ENCODE measurements at places on chromosomes 1 and 21.

GRCh38 chr1:225063722-225064121 lies 134.2 kb downstream of the DNAH14 start:
- ATAC-seq = no peak

DNA sequence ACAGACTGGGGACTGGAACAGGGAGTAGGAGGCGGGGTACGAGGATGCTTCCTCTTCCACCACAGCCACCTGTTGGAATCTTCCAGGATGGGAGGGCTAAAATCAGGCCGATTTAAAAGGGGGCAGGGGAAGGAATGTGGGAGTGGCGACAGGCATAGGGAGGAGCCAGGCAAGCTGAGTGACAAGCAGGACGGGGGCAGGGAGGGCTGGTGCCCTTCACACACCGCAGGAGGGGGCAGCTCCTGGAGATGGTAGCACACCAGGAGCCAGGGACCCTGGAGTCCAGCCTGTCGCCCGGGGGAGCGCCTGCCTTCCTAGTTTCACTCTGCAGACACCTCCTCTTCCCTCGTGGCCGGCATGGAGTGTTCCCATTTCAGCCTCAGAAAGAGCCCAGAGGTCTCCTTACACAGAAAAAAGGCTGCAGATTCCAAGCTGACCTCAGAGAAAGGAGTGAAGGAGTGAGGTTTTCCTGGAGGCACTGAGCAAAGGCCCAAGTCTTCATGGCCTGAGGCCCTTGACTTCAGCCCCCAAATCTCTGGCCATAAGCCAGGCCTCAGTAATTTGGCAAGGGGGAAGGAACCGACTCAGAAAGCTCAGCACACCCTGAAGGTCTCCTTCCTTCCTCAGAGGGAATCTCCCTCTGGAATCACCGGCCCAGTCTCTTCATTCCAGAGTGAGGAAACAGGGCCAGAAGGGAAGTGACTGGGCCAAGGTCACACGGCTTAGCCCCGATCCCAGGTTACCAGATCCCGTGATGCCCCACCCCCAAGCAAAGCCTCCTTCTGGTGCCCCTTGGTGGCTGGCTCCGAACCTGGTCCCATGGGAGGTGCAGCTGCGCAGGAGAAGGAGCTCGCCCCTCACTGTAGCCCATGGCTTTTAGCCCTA lies 8.1 kb downstream of the BLACAT1 start:
- no peak for ATAC-seq

DNA sequence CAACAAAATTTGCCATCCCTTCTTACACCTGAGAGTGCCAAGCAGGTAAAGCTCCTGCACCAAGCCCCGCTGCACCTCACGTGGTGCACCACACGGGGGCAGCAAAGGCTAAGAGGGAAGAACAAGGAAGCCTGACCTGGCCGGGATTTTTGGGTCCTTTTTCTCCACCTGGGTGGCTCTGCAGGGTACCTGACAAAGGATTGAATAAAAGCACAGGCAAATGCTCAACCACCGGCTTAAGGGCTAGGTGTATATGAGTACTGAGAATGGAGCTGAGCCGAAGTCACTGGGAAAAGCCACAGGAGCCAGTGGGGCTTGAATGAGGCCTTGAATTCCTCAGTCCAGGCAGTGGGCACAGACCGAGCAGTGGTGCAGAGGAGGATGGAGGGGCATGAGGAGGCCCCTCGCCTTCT lies 36.4 kb downstream of the ZNF697 start:
- ATAC-seq = peak; percentile 50

GRCh38 chr1:87325982-87326738 lies 2.5 kb upstream of the LMO4 start:
- no peak for ATAC-seq

DNA sequence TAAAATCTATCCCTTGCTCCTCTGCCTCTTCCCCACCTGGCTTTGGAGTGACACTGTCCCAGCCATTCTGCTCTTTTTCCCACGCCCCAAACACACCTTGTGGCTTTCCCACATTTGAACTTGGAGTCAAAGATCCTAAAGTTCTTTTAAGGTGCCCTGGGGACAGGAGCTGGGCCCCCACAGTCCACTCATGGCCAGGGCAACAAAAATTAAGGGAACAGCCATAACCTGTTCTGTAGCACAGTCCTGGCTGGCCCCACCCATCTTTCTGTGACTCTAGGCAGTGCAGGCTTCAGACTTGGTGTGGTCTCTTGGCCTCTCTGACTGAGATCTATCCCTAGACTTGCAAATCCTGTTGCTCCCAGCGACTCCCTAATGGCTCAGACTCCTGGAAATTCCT lies 143.0 kb upstream of the MAGI3 start:
- no peak for ATAC-seq

GRCh38 chr21:27047658-27048314 lies 80.9 kb upstream of the ADAMTS5 start:
- peak; percentile 72 for ATAC-seq

- peak; percentile 33 for ATAC-seq
Observed at GRCh38 chr1:161484613-161485012, 20.6 kb upstream of the FCGR2A start.

- ATAC-seq = no peak
Observed at GRCh38 chr1:205456383-205456867, 580 bp upstream of the BLACAT1 start.

DNA sequence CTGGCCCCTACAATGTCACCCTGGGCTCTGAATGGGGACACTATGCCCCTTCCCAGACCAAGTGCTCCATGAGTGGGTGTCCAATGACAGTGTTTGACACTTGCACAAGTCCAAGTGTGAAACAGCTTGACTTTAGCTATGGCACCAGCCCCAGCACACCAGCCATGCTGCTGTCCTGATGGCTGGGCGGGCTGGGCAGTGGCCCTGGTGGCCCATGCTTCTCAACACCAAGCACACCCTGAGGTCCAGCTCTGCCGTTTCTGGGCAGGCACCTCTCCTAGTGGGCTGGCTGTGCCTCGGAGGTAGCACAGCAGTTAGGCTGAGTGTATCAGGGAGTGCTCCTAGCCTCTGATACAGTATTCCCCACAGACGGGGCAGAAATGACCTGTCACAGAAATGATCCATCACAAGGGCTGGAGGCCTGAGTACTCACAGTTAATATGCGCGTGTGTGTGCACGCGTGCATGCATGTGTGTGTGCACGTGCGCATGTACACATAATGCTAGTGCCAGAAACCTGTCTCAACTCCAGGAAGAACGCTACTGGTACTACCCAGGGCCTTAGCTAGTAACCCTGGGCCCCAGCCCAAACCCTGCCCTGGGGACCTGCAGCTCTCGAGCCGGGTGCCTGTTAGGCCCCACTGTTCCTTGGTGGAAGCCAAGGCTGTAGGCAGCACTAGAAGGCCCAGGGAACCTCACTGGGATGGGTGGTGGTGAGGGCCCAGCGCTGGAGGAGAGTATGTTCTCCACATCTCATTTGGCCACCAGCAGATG lies 134.0 kb downstream of the DMRTB1 start:
- ATAC-seq = no peak

- no peak for ATAC-seq
Observed at GRCh38 chr1:45531873-45532272, 10.2 kb upstream of the PRDX1 start.

DNA sequence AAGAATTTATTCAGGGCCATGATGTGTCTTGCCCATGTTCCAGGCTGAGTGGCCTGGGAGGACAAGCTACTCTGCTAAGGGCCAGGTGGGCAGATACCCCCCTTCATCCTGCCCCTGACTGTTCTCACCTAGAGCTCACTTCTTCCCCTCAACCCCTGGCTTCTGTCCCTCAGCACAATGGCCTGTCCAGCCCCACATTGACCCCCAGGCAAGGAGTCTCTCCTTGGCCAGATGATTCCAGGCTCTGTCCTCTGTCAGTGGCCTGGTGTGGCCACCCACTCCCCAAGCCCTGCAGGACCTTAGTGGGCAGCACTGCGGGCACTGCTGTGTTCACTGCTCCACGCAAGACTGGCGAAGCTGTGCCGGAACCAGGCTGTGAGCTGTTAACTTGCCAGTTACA lies 460.0 kb downstream of the MATN1 start:
- ATAC-seq = no peak

GRCh38 chr1:236247286-236247685 lies 34.5 kb downstream of the ERO1B start:
- no peak for ATAC-seq

GRCh38 chr1:242524571-242525359 lies at the start of gene PLD5:
Gene PLD5 (minus strand): TSS chr1:242524697.
- ATAC-seq = peak; percentile 45

DNA sequence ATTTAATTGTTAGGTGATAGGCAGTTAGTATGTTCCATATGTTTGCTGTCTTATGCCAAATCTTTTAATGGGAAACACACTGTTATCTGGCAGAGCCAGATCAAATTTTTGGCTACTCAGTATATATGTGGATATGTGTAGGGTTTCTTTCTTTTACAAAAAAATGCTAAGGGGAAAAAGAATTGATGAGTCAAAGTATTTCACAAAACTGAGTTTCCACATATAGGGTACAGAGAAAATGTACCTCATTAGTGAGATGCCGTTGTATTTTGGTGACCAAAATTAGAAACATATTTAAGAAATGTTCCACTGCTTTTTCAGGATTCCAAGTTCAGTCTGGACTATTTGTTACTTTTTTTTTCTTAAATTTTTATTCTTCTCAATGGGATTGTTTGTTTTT lies 201.2 kb upstream of the PTGFR start:
- ATAC-seq = no peak

- ATAC-seq = no peak
Observed at GRCh38 chr1:210361665-210362064, 33.0 kb downstream of the HHAT start.

DNA sequence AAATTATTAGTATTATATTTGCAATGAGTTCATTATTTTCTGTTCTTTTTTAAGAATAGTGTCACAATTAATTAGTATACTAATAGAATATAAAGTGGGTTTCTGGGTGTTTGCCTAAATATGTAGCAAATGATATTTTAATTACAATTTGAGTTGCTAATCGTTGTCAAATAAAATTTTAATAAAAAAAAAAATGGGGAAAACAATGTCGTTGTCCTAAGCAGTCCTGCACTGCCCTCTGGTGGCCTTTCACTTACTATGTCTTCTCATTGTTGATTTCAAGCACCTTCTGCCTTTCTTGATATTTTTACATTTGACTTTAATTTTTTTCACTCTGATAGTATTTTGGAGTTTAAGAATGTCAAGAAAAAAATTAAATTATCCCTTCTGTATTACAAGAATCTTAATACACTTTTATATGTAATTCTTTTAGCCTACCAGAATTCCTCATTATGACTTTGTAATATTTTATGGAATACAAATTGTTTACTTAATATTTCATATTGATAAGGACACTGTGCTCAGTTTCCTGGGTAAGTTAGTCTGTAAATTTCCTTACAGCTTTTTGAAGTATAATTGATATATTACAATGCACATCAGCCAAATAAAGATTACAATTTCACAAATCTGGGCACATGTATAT lies 104.5 kb upstream of the FMN2 start:
- peak; percentile 73 for ATAC-seq

DNA sequence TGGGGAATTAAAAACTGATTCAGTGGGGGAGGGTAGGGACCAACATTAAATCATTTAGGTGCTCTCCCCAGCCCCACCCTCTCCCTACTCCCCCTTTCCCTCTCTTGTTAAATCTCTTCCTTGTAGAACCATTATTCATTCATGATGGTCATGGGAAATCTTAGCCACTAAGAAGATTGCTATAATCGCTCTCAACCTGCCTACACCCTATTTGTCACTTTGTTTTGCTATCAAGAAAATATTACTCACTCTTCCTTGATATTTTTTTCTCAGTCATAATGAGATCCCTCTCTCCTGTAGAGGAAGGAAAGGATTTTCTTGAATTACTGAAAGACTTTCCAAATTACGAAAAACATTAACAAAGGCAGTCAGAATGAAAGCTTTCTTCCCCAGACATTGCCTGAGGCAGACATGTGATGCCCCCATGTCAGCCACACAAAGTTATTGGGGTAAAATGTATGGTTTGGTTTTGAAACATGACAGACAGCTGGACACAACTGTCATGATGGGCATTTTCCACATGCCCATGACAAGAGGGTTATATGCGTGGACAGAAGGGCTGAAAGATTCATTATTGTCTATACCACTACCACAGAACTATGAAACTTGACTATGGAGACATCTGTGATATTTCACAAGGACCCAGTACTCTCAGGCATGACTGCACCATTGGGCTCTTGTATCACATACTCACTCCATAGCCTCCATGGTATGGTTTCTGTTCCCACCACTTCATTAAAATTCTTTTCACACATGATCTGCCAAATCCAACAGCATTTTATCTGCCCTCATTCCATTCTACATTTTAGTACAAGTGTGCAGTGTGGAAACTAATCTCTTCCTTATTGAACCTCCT lies 420.1 kb downstream of the DISC1 start:
- ATAC-seq = no peak

GRCh38 chr1:21139601-21140000 lies 37.1 kb downstream of the EIF4G3 start:
- ATAC-seq = peak; percentile 55

DNA sequence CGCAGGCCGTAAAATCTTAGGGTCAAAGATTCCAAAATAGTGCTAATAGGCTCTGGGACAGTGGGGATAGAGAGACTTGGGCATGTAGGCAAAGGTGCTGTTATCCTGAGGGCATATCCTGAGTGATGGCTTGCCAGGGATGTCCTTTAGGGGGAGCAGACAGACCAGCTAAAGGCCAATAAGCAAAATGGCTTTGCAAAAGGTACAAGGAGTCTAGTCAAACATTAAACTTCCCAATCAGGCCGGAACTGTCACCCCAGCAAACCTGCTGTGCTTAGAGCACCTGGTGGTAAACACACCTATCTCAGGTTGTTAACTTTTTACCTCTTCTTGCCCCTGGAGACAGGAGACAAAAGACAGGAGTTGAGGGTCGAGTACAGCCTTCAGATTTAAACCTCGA lies 49.1 kb downstream of the TRABD2B start:
- ATAC-seq = 0 out of 3 replicates have a peak, but pooled peaks have one; percentile 32

- ATAC-seq = no peak
Observed at GRCh38 chr1:4692437-4692836, 38.0 kb downstream of the AJAP1 start.

DNA sequence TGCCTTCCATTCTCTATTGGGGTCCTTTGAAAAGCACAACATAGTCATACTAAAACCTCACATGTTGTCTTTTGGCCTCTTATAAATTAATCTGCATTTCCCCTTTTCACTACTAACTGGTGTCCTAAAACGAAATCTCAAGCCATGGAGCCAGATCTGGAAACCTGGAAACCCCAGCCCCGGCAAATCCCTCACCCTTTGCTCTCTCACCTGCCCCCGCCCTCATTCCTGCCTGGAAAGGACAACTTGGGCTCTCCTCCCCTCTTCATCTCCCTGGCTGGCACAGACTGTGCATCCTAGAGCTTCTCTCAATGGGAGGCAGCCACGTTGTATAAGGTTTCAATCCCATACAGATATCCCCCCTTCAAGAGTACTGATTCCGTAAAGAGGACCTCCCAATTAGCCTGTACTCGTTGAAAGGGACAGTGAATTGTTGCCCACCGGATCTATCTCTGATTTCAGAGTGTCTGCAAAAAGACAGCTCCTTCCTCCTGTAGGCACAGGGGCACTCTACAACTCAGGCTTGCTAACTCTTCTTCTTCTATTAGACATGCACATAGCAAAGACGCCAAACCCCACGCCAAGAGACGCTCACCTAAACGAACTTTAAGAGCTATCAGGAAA lies 1.4 kb downstream of the DUSP10 start:
- no peak for ATAC-seq

GRCh38 chr1:81690676-81691453 lies 109.9 kb upstream of the ADGRL2 start:
- ATAC-seq = no peak

GRCh38 chr1:170200621-170201397 lies 55.0 kb downstream of the NTMT2 start:
- ATAC-seq = peak; percentile 54
